Vagina (tissue), 2 donors: ENCODE measurements at places on chromosomes 7 and 10. TPM values are rescaled to one million over a fixed set of nuclear protein-coding genes. Genes with fewer than 3 reads are reported as not detected.

Gene SPAG6
- not detected for total RNA-seq

Gene FAM237B
- total RNA-seq: not detected

Gene DNAH11
- total RNA-seq: 1.7 TPM

Gene TBATA
- total RNA-seq: not detected

- DNase-seq: no peak
These were observed 11.5 kb downstream of the ANKRD22 start for GRCh38 chr10:88840104-88840503.

- no peak for DNase-seq
These were observed 13.9 kb downstream of the CHAT start for GRCh38 chr10:49627644-49628247.

DNA sequence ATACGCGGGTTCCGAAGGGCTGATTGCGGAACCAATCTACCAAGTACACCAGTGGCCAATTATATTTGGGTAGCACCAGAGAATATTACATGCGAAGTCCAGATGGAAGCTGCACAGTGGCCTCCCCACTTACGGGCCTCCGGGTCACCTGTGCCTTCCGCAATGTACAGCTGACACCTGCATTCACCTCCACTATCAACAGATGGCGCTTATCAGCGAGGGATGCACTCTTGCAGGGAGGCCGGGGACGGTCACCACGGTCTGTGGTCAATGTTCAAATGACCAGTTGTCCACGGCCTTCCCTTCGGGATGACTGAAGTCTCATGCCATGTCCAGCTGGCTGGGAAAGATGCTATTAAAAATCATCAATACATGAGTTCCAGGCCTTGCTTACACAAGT lies 47.6 kb downstream of the SLIT1 start:
- DNase-seq: no peak

DNA sequence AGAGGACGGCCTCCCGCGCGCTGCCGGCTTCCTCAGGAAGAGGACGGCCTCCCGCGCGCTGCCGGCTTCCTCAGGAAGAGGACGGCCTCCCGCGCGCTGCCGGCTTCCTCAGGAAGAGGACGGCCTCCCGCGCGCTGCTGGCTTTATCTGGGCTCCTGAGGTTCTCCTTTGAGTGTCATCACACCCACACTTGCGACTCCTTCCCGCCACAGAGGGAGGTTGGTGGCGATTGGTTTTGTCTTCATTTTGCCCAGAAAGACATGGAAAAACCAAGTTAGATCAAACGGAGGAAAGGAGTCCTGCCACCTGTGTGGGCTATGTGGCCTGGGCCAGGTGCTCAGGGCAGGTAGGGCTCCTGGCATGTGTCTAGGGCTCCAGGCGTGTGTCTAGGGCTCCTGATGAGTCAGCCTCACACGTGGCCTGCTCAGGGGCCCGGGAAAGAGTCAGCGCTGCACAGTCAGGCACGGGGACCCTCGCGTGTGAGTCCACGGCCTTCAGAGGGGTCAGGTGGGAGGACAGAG lies 138.0 kb downstream of the VIPR2 start:
- no peak for DNase-seq

DNA sequence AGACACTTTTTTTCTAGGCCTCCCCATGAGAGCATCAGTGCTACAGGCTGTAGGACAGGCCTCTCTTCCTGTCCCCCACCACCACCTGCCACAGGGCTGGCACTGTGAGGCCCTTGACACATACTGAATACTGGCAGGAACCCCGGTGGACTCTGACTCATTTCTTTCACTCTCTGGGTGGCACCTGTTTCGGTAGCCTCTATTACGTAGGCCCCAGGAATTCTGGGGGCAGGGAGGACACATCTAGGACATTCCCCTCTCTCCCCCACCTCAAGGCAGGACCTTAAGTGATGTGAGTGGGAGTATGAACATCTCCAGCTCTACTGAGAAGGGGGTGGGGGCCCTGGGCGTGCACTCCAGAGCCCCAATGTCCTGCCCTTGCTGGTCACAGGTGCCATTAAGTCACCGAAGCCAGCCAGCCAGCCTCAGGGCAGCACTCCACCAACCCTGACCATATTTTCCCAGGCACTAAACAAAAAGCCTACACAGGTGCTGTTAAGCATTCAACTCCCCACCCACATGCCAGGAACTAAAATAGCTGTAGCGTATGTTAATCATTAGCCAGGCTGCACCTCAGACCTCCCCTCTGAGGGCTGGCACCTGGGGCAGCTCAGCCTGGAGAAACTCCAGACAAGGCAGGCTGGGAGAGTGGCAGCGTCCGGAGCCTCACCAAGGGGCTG lies 8.9 kb downstream of the ANXA11 start:
- DNase-seq: no peak
